ENCODE measurements at places on chromosomes 11 and 22.

GRCh38 chr11:102429226-102429625, 23.3 kb downstream of the TMEM123 start:
- no peak for DNase-seq

- no peak for DNase-seq
Measured at GRCh38 chr11:125496529-125496857, 428 bp upstream of the FEZ1 start.

DNA sequence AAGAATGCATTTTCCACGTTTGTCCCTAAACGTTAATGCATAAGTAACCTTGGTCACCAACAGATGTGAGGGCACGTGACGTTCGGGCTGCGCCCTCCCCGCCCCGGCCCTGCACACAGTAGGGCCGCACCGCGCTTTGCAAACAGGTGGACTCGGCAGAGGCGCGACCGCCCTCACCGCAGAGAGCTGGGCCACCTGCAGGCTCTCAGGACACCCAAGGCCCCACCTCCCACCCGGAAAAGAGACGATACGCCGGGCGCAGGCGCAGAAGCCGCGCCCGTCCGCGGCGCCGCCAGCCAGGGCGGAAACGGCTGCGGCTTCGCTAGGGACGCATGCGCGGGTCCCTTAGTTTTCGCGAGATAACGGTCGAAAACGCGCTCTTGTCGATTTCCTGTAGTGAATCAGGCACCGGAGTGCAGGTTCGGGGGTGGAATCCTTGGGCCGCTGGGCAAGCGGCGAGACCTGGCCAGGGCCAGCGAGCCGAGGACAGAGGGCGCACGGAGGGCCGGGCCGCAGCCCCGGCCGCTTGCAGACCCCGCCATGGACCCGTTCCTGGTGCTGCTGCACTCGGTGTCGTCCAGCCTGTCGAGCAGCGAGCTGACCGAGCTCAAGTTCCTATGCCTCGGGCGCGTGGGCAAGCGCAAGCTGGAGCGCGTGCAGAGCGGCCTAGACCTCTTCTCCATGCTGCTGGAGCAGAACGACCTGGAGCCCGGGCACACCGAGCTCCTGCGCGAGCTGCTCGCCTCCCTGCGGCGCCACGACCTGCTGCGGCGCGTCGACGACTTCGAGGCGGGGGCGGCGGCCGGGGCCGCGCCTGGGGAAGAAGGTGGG, at the start of gene FADD:
Gene FADD (plus strand): TSS at position 377 of the 831 bp plus-strand sequence. CDS start 164 bp downstream, at position 541.
- peak; percentile 91 for DNase-seq

DNA sequence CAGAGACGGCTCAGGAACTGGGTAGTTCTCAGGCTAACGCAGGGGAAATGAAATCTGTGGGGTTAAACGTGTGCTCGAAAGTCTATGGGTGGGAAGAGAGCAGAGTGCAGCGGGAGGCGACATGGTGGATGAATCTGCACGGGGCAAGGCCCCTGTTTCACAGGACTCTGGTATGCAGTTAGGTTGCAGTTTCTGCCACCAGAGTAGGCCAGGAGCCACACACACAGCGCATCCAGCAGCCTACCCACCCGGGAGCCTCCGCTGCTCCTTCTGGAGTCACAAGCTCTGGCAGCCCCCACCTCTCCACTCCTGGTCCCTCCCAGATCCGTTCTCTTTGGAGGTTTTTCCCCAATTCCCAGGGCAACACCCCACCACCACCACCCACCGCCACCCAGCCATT, 27.0 kb downstream of the SPATA19 start:
- no peak for DNase-seq

DNA sequence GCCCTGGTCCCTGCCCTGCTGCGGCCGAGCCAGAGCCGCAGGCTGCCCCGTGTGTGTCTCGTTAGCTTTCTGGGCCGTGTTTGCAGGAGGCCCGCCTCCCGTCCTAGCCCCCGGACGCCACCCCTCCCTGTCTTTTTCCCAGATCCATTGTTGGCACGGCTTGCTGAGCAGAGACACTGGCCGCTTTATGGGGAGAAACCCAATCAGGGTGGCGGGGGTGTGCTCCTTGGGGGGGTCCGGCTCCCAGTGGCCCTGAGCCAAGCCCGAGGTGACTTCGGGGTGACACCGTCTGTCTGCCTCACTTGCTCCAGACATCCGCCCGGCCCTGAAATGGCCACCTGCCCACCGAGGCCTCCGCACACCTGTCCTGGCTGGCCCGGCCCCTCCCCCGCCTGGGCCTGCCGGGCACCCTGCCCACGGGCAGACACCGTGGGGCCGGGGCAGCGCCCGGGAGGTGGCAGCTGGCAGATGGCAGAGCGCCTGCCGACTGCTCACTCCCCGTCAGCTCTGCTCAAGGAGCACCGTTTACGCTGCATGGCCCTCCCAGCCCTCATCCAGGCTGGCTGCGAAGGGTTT, 43.1 kb upstream of the PPARA start:
- DNase-seq = no peak

DNA sequence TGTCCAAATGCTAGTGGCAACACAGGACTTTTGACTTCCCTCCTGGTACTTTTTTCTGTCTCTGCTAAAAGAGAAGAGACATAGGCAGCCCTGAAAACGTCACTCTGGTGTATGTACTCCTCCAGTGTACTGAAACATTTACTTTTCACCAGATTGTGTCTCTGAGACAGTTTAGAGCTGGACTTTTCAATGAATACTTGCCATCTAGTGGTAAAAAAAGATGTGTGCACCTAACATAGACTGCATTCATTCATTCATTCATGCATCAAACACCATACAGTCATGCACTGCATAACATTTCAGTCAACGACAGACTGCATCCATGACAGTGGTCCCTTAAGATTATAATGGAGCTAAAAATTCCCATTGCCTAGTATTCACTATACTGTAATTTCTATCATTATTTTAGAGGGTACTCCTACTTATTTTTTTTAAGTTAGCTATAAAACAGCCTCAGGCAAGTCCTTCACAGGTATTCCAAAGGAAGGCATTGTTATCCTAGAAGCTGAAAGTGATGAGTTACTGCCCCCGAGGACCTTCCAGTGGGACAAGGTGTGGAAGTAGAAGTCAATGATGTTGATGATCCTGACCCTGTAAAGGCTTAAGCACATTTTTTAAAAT, 186.2 kb downstream of the SPON1 start:
- DNase-seq = no peak

GRCh38 chr11:66313321-66314185, 3.3 kb downstream of the CD248 start:
- no peak for DNase-seq

GRCh38 chr11:12223771-12224536, 113.6 kb downstream of the MICAL2 start:
- peak; percentile 46 for DNase-seq

GRCh38 chr11:22432291-22433093, 94.3 kb downstream of the SLC17A6 start:
- peak; percentile 22 for DNase-seq

GRCh38 chr22:25892678-25893077, 150.7 kb downstream of the MYO18B start:
- no peak for DNase-seq

DNA sequence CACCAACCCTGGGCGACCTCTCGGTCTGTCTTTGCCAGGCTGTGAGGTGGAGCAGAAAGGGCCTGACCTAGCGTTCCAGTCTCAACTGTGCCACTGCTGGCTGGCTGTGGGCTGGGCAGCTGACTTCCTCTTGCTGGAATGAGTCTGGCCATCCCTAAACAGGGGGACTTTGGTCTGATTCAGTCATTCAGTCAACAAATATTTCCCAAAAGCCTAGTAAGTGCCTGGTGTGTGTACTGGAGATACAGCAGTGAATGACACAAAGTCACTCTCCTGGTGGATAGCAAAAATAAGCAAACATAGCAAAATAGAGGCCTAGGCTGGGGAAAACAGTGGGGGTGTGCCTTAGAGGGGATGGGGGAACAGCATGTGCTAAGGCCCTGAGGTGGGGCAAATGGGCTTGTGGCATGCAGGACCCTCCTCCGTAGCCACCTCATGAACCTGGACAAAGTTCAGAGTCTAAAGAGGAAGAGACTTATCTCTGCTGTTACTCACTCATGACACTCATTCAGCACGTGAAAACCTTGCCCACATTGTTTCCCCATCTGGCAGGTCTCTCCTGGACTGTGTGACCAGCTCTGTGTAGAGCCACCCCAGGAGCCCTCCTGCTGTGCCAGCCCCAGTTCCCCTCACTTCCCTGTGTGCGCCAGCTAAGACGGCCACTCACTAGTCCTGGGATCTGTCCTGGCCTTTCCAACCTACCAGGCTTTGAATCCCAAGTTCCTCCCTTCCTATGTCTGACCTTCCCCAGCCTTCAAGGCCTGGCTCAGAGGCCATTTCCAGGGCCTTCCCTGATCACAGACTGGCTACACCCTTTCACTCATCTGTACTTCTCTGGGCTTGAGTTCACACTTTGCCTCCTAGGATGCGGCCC, 4.7 kb downstream of the GUCD1 start:
- no peak for DNase-seq

- DNase-seq = no peak
Measured at GRCh38 chr11:31818874-31819331, 7.8 kb upstream of the PAX6 start.

DNA sequence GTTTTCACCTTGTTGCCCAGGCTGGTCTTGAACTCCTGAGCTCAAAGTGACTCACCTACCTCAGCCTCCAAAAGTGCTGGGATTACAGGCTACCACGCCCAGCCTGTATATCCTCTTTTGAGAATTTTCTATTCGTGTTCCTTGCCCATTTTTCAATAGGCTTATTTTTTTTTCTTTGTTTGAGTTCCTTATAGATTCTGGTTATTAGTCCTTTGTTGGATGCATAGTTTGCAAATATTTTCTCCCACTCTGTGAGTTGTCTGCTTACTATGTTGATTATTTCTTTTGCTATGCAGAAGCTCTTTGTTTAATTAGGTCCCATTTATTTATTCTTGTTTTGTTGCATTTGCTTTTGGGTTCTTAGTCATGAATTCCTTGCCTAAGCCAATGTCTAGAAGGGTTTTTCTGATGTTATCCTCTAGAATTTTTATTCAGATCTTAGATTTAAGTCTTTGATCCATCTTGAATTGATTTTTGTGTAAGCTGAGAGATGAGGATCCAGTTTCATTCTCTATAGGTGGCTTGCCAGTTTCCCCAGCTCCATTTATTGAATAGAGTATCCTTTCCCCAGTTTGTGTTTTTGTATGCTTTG, 17.7 kb upstream of the ZBED5 start:
- DNase-seq = no peak

GRCh38 chr11:87440076-87440770, 402.5 kb downstream of the TMEM135 start:
- DNase-seq = no peak

DNA sequence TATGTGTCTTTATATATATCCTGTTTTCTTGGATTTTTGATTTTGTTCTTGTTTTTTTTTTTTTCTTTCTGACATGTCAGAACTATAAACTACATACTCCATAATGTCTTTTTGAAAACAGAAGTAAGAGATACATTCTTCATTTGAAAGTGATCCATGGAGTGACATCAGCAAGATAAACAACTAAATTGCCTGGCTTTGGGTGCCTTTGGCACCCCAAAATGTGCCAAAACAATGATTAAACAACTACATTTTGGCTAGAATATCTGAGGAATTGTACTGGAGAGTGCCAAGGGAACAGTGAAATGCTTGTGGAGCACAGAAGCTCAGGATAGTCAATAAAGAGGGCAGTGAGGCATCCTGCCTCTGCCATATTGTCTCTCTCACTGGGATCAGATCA, 766.1 kb upstream of the ANO3 start:
- DNase-seq = no peak

- DNase-seq = no peak
Measured at GRCh38 chr11:42890773-42891172, 421.0 kb upstream of the API5 start.

DNA sequence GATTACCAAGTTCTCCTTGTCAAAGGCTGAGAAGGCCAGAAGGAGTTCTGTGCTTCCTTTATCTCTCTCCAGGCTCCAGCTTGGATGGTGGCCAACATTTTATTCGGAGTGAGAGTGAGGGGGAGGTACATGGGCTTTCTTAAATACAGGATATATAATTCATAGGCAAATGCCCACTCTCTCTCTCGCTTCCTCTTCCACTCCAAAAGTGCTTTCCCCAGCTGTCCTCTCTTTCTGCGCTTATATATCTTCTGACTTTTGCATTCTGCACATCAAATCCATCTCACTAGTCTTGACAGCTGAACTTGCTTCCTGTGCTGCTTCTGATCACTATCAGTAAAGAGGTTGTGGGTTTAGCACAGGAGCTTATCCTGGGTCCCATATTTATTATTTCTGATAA, 125.4 kb upstream of the ARHGAP20 start:
- no peak for DNase-seq

DNA sequence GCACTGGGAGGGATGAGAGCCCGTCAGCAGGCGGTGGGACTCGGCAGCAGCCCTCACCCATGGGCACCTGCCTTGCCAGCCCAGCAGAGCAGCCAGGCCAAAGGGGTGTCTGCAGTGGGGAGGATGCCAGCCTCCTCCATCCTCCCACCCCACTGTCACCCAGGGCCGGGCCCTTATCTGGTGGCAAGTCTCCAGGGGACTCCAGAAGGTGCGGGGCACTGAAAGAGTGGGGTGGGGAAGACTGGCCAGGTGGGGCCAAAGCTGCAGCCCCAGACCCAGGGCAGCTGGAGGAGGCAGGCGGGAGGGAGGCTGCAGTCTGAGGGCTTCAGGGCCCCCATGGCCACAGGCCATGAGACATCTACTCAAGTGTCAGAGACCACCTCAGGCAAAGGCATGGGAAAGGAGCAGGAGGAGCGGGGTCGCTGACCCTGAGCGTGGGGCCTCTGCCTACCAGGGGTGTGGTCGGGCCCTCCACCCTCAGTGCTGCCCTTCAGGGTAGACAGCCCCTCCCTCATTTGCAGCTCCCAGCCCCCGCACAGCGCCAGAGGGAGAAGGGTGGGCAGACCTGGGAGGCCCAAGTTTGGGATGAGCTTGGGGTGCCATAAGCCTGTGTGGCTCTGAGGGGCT, 3.5 kb downstream of the DGCR6L start:
- DNase-seq = peak; percentile 22

GRCh38 chr11:134244593-134244992, 8.6 kb downstream of the THYN1 start:
- no peak for DNase-seq

GRCh38 chr22:40612291-40612751, 24.2 kb downstream of the MRTFA start:
- DNase-seq = no peak

DNA sequence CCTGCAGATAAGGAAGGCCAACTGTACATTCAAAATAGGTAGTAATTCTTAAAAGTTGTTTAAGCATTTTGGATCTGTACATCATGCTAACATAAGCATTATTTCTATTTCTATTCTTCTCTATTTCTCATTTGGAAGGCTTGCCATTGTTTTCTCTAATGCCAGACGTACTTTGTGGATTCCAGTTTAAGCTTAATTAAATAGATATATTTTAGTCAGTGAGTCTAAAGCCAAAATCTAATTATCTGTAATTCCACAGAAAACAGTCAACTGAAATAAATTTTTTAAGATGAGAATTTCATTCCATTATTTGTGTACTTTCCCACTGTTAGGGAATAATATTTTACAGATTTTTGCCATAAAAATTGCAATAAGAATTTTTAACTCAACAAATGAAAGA, 123.0 kb downstream of the LUZP2 start:
- DNase-seq = no peak

DNA sequence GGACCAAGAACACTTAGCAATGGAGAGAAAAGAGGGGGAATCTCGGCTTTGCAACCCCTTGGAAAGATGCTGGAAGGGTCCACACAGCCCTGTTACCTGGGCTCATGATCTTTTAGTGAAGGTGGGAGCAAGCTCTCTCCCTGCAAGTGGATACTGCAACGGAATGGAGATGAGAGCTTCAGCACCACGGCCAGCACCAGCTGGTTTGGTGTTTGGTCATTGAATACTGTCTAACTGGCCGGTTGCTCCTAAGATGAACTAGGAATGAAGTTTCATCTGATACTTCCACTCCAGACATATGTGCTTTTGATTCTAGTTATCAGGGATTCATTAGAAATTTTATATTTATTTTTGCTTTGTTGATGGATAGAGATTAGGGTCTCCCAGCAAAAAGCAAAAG, 16.3 kb downstream of the HTR3A start:
- DNase-seq = peak; percentile 41

Measured in stimulated activated CD8-positive, alpha-beta memory T cell treated with anti-CD3 and anti-CD28 coated beads, Interleukin-4, amount 100 ng/mL, for 48 hours (primary cell).